Stimulated activated CD8-positive, alpha-beta memory T cell treated with anti-CD3 and anti-CD28 coated beads, Interleukin-7, amount 100 ng/mL, for 24 hours (primary cell): ENCODE measurements at places on chromosomes 13 and 19.

DNA sequence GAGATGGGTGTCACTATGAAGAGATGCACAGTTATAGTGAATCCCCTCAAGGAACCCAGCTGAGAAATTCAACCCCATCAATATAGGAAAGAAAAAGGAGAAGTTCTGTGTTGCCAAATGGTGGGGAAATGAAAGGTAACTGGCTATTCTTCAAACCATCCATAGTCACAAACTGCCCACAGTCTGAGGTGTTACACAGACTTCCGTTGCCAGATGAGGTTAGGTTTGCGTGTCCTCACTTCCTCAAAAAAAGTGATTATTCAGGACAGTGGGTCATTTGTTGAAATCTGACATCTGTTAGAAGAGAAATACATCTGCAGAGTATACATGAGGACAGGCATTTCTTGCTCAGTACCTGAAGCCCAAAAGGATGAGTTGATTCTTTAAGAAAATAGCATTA, 9.0 kb downstream of the SIGLEC5 start:
- DNase-seq, result no peak

- DNase-seq, result no peak
These were observed 3.6 kb upstream of the FAM124A start for GRCh38 chr13:51218626-51219025.

DNA sequence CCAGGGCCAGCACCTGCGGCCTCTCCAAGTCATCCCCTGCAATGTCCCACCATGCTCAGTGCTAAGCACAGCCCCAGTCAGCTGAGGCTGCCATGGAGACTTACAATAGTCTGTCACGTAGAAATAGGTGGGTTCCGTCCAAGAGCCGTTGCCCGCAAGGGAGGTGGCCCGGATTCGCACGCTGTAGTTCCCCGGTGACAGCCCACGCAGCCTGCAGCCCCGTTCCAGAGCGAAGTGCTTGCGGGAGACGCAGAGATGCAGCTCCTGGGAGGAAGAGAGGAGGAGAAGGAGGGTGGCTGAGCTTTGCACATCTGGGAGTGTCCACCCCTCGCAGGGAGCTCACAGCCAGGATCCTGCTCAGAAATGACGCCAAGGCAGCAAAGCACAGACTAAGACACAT, 62.6 kb downstream of the ZNF557 start:
- DNase-seq, result no peak

DNA sequence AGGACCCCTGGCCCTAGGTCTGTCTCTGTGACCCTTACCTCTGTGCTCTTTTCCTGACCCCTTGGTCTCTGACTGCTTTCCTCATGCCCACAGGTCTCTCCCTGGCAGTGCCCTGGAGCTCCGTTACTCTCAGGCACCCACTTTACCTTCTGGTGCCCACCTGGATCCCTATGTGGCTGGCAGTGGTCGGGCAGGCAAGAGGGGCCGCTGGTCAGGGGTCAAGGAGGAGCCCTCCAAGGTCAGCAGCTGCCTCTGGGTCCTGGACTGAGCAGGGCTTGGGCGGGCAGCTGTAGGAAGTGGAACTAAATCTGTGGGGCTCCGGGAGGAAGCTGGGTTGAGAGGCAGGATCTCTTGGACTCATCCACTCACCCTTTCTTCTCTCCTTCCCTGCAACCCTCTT, 16.3 kb downstream of the PPFIA3 start:
- DNase-seq, result no peak

DNA sequence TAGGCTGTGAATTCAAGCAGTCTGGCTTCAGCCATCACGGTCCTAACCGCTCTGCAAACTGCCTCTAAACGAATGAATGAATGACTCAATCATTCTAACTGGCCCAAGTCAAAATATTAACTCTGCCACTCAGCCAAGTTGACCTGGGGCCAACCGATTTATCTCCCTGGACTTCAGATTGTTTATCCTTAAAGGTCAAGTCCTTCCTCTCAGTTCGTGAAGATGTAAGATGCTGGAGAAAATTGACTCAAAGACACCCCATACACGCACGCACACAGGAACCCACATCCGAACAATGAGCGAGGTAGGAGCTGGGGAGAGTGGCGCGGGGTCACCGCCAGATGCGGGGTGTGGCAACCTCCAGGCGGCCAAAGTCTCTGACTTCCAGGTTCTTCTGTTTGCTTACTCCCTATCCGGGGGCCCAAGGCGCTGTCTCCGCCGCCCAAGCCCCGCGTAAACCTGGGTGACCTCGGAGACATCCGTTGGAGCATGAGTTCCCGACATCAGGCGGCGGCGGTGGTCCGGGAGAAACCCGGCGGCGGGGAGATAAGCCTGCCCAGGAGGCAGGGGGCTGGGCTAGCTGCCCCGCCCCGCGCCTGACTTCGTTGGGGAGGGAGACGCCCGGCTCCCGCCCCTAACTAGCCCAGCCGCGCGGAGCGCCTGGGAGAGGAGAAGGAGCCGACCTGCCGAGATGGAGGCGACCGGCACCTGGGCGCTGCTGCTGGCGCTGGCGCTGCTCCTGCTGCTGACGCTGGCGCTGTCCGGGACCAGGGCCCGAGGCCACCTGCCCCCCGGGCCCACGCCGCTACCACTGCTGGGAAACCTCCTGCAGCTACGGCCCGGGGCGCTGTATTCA, at the start of gene CYP2S1:
TSS of gene CYP2S1 (plus strand) at position 646 of the 856 bp plus-strand sequence. CDS start at position 692, 46 bp downstream.
- no peak for DNase-seq

DNA sequence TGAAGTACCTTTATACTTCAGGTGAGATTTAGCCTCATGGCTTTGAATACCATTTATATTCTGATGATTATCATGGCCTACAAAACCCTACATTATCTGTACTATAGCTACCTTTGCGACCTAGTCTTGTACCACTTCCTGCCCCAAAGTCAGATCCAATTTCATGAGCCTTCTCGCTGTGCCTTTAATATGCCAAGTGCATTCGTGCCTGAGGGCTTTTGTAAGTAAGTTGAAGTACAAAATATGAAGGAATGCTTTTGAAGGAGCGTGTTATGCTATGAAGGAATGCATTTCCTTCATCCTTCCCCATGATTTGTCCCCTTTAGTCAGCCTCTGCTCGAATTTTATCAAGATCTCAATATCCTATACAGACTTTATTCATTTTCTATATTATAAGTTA, 9.2 kb upstream of the RASL11A start:
- no peak for DNase-seq

- DNase-seq, result no peak
These were observed 10.0 kb downstream of the ADGRE5 start for GRCh38 chr19:14391156-14391821.

- DNase-seq, result no peak
These were observed 516 bp downstream of the ZNF175 start for GRCh38 chr19:51571599-51571998.

DNA sequence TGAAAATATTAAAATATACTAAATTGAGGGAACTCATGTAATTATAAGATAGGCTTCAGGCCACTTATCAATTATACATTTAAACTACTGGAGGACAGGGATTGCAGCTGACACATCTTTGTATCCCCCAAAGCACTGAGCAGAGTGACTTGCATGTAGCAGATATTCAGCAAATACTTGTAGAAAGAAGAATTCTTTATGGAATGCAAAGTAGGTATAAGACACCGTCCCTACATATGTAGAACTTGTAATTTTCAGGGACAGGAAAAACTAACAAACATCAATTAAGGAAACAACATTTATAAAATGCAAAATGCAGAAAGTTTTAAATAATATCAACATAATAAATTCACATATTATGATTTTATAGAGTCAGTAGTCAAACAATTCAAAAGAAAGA, 719.2 kb downstream of the OLFM4 start:
- DNase-seq, result no peak

- DNase-seq, result peak; percentile 40
These were observed at the start of gene NAT14 for GRCh38 chr19:55484593-55485438. Gene NAT14, plus strand, starts transcription at chr19:55485188. Its CDS starts 521 bp downstream, at chr19:55485709.

DNA sequence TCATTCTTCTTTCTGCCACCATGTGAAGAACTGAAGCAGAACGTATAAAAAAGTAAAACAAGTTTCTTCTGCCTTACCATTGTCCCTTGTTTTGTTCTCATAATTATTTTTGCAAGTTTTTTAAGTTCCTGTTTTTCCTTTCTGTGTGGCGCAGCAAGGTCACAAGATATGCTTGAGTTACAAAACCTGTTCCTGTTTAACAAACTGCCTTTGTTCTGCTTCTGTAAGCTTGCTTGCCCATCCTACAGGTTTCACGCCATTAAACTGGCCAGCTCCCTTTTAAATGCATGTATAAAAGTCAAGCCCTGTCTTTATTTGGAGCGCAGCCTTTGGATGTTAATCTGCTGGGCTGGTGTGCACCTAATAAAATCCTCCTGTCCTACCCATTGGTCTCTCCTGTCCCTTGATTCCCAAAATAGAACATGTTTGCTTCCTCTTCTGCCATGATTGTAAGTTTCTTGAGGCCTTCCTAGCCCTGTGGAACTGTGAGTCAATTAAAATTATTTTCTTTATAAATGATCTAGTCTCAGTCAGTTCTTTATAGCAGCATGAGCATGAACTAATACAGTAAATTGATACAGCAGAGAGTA, 1115.4 kb downstream of the SLITRK1 start:
- no peak for DNase-seq

GRCh38 chr19:31015778-31016177, 333.5 kb downstream of the TSHZ3 start:
- DNase-seq, result no peak

- no peak for DNase-seq
These were observed 38.2 kb downstream of the PDS5B start for GRCh38 chr13:32624441-32624840.

DNA sequence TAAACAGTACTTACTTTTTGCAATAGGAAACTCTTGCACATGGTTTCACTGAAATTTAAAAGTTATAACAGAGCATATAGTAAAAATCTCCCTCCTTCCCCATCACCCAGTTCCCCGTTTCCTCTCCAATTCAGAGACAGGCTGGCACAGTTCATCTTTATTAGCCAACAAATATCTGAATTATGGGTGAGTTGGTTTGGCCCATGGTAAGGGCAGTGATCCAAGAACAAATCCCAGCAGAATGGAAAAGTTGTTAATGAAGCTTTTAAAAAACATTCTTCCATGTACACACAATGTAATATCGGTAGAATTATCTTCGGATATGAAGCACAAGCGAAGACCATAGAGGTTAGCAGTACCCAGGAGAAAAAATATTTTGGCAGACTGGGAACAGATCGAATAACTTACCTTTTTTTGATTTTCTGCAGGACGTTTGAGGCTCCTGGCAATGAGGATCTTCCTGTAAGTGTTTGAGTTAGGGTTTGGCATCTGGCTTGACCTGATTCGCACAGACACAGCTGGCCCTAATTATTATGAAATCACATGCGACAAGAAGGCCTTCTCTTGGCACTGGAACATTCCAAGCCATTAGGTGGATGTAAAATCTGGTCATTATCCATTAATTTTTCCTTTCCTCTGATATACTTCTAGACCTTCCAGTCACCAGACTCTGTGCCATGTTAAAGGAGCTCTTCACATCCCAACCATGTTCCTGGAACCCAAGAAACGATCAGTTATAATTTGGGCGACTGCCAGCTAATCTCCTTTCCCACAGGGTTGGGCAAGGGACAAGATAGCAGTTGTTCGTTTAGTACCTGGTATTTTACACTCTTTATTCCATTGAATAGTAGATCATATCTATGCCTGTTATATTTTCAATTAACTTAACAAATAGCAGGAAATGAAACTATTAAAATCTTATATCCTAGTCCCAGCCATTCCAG, 139.4 kb upstream of the TSC22D1 start:
- DNase-seq, result no peak

GRCh38 chr19:12293777-12294248, 870 bp downstream of the ZNF44 start:
- peak; percentile 24 for DNase-seq

DNA sequence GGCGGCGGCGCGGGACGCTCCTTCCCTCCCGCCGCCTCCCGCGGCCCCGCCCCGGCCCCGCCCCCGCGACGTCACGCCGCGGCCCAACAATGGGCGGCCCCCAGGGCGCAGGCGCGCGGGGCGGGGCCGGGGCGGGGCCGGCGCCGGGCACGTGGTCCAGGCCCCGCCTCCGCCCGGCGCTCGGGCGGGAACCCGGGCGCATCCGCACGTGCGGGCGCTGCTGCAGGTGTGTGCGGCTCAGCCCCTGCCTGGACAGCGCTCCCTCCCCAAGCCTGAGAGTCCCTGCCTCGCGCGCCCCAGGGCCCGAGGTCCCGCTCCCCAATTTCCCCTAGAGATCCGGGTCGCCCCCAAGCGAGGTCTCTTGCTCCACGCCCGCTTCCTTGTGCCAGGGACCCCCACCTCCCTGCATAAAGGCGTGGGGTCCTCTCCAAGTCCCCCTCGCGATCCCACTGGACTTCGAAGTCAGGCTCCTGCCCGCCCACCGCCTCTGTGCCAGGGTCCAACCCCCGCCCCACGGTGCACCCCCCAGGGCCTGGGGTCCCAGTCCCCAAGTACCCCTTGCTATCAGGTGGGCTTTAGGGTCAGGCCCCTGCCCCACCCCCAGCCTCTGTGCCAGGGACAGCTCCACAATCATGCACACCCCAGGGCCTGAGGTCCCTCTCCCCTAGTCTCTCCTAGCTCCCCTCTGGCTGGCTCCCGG, at the start of gene MEX3D:
TSS of gene MEX3D (minus strand) at position 6 of the 700 bp plus-strand sequence. CDS start 267 bp downstream, outside the sequence.
- DNase-seq, result peak; percentile 64

- no peak for DNase-seq
These were observed 19.2 kb downstream of the ITM2B start for GRCh38 chr13:48252176-48252575.

GRCh38 chr19:8371011-8371804, 7.3 kb downstream of the ANGPTL4 start:
- no peak for DNase-seq

- no peak for DNase-seq
These were observed 84.3 kb downstream of the TEX29 start for GRCh38 chr13:111404746-111405145.

- no peak for DNase-seq
These were observed 549 bp downstream of the TIMM50 start for GRCh38 chr19:39481229-39481545.

DNA sequence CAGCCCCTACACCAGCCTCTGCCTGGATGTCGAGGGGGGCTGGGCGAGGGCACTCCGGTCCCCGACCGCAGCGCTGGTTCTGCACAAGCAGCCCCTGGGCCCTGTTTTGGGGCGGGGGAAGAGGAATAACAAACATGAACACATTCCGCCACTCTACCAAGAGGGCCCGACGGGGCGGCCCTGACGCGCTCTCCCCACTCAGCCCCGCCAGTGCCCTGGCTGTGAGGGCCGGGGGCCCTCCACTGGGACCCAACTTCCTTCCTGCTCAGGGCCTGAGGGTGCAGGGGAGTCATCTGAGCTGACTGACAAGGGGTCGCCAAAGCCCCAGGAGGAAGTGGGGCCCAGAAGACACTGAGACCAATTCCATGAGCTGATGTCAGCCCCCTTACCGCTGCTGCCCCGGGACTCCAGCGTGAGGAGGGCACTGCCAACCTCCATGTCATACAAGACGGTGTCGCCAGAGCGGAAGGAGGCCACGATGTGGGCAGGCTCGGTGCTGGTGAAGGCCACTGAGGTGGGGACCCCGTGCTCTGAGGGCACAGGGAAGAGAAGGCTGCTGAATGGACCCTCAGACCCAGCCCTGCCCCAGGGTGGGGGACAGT, 5.6 kb upstream of the PRKD2 start:
- DNase-seq, result no peak

- DNase-seq, result no peak
These were observed 6.9 kb downstream of the TTYH1 start for GRCh38 chr19:54422136-54422535.
